Dorsolateral prefrontal cortex (tissue), 122 donors: ENCODE measurements at places on chromosomes 11 and 22.

- no peak for DNase-seq
Measured at GRCh38 chr11:109838026-109838425, 255.2 kb upstream of the ZC3H12C start.

DNA sequence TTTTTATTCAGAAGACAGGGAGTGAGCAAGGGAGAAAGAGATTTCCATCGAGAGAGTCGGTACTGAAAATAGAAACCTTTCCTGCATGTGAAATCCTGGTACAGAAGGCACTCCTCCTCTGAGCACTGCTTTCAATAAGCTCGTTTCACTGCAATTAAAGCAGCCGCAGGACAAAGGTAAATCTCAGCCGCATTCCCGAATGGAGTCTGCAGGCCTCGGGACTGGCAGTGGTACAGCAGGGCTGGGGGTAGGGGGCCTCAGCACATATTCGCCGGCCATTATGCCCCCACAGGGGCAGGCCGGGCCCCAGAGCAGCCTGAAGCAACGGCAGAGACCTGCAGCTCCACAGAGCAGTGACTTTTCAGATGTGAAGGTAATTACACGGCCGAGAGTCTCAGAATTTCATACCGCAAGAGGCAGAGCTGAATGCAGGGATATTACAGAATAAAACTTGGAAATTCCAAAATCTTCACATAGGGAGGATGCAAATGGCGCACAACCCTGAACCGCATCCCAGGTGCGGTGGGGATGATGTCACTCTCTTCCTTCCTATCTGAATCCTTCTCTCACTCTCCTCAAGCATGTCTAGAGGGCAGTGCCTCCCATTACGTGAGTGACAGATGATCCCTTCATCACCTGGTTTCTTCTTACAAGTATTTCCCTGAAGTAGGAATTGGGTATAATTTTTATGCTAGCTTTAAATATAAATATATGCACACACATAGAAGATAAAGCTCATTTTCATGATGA lies 622.1 kb downstream of the OPCML start:
- no peak for DNase-seq

DNA sequence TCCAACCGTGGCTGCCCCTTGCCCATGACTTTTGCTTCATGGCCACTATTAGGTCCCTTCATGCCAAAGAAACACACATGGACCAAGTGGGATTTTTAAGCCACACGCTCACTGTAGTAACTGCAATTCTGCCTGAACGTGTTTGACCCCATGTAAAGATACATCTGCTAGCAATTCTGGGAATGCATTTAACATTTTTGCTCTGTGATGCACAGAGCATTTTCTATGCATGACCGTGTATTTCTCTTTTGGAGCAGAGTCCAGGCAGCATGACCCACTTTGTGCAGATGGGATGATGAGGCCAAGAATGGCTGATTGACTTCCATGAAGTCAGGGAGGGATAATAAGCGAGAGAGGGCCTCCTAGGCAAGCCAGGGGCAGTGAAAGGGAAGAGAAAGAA lies 108.5 kb downstream of the TP53I11 start:
- no peak for DNase-seq

- DNase-seq = no peak
Measured at GRCh38 chr11:65563601-65564000, 5.4 kb upstream of the LTBP3 start.

DNA sequence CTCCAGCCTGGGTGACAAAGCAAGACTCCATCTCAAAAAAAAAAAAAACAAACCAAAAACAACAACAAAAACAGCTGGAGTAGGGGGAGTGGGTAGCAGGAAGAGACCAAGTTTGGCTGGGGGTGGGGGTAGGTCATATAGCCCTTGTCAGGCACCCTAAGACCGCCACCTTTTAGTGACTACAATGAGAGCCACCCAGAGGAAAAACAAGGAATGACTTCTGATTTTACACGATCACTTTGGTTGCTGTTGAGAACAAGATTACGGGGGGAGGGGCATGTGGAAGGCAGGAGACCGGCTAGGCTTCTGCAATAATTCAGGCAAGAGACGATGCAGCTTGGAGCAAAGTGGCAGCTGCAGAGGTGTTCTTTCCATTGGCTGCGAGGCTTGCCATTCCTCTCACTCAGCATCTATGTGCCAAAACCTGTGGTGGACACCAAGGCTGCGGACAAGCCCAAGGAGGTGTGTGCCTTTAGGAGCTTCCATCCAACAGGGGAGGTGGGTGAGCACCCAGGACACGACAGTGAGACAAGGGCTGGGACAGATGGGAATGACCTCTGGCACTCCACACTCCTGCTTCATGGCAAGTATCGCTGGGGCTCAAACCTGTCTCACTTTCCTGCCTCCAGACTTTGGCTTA lies 1.7 kb downstream of the RPS19BP1 start:
- no peak for DNase-seq

GRCh38 chr11:114131461-114131864 lies 72.0 kb downstream of the ZBTB16 start:
- DNase-seq = no peak

DNA sequence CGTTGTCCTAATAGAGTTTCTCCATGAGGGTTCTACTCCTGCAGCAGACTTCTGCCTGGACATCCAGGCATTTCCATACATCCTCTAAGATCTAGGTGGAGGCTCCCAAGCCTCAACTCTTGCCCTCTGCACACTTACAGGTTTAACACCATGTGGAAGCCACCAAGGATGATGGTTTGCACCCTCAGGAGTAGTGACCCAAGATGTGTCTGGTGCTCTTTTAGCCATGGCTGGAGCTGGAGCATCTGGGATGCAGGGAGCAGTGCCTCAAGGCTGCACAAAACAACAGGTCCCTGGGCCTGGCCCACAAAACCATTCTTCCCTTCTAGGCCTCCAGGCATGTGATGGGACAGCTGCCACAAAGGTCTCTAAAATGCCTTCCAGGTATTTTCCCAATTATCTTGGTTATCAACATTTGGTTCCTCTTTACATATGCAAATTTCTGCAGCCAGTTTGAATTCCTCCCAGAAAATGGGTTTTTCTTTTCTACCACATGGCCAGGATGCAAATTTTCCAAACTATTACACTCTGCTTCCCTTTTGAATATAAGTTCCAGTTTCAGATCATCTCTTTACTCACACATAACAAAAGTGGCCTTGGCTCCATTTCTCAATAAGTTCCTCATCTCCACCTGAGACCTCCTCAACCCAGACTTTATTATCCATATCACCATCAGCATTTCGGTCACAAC lies 69.5 kb upstream of the GNAZ start:
- no peak for DNase-seq

GRCh38 chr11:93717501-93717900 lies 23.8 kb downstream of the TAF1D start:
- DNase-seq = no peak

- no peak for DNase-seq
Measured at GRCh38 chr11:21928847-21929246, 264.0 kb upstream of the ANO5 start.

- no peak for DNase-seq
Measured at GRCh38 chr11:26096451-26096850, 235.5 kb upstream of the ANO3 start.

DNA sequence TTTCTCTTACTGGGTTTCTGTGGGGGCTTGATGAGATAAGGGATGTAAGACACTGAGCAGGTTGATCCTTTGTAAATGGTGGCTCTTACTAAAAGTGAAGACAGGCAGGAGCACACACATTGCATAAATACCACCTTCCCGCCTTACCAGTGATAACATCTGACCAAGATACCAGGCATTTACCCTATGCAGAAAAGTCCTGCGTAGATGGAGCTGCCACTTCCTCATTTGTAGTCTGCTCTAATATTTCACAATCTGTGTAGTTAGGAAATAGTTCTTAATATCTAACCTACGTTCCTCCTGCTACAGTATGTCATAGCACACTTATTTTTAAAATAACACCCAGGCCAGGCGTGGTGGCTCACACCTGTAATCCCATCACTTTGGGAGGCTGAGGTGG lies 23.9 kb upstream of the SWAP70 start:
- DNase-seq = no peak

- DNase-seq = peak; percentile 71
Measured at GRCh38 chr22:50267591-50268390, 2.4 kb downstream of the MAPK11 start.
